ENCODE measurements at places on chromosomes 5 and 9.

- DNase-seq, result no peak
Measured at GRCh38 chr9:14542071-14542470, 151.2 kb downstream of the ZDHHC21 start.

- no peak for DNase-seq
Measured at GRCh38 chr9:115300874-115301273, 182.9 kb upstream of the TNC start.

DNA sequence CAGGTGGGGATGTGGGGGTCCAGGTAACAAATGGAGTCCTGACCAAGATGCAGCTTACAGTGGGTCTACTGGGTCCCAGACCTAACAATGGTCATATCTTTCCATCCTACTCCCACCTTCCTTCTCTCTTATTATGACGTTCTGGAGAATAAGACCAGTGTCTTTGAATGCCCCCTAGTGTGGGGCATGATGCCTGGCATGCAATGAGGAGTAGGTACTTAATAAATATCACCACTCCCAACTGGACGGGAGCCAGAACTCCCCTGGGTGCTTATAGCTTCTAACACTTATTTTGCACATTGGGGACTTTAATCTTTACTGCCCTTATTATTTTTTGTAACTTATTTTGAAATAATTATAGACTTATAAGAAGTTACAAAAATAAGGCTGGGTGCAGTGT lies 98.2 kb downstream of the NDFIP1 start:
- no peak for DNase-seq

GRCh38 chr5:60826653-60827052 lies 17.4 kb downstream of the ELOVL7 start:
- DNase-seq, result no peak

DNA sequence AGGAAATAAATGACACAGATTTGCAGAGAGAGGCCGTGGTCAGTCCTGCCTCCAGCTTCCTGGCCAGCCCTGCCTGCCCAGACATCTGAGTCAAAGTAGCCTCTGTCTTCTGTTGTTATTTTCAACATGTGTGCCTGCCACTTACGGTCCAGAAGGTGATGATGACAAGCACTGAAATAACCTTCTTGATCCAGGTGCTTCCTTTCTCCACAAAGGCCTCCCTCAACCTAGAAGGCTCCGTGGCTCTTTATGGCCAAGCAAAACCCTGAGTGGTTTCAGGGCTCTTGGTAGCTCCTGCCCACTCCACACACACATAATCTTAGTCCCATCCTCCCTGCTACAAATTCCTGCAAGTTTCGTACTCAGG lies 34.1 kb upstream of the SLC6A19 start:
- no peak for DNase-seq

- no peak for DNase-seq
Measured at GRCh38 chr5:3033033-3033755, 281.7 kb upstream of the IRX2 start.

GRCh38 chr9:4662989-4663792 lies 1.1 kb downstream of the PLPP6 start:
- DNase-seq, result no peak

DNA sequence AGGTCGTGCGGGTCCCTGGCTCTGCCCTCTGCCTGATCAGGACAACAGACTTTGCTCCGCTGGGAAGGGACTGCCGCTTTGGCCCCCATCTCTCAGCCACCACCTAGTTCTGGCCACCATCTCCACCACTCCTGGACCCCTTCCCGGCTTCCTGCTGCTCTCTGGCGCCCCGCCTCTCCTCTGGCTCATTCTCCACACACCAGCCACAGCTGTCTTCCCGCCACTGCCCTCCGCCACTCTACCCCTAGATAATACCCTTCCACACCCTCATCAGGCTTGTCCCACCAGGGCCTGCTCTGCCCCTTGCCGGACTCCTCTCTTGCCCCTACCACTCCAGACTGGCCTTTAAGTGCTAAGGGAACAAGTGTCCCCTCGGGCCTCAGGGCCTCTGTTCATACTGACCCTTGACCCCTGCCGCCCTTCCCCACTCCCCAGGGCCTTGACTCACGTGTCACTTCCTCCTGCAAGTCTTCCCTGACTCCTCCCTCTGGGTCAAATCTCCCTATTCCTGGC lies 3.0 kb upstream of the CDX1 start:
- no peak for DNase-seq

DNA sequence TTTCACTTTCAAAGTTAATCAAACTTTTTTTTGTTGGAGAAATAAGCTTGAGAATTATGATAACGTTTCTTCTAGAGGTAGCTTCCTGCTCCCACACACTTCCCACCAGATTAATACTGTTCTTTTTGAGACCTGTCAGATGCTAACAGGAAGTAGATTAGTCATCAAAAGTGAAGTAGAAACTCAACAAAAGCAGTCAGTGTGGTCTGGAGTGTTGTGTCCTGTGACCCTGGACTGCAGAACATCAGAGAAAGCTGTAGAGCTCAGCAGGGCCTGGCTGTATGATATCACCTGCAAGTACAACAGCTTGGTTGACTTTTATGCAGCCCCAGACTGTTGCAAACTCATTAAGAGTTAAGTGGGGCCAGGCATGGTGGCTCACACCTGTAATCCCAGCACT lies 495.7 kb upstream of the CYLC2 start:
- DNase-seq, result no peak

DNA sequence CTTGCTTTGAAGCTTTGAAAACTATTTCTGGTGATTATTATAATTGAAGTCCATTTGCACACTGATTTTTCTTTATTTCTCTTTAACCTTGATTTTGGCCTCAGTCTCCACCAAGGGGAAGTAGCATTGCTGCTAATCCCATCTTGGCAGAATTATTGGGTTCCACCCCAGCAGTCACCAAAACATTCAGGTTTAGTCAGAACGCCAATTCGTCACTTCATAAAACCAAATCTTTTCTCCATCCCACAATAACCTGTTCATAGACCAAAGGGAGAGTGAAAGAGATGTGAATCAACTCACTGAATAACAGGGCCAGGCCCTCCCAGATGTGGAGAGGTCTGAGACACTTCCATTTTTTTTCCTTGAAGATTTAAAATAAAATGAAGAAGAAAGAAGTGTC lies 95.1 kb upstream of the VCAN start:
- DNase-seq, result no peak

GRCh38 chr9:125487842-125488241 lies 219.2 kb downstream of the MAPKAP1 start:
- no peak for DNase-seq

DNA sequence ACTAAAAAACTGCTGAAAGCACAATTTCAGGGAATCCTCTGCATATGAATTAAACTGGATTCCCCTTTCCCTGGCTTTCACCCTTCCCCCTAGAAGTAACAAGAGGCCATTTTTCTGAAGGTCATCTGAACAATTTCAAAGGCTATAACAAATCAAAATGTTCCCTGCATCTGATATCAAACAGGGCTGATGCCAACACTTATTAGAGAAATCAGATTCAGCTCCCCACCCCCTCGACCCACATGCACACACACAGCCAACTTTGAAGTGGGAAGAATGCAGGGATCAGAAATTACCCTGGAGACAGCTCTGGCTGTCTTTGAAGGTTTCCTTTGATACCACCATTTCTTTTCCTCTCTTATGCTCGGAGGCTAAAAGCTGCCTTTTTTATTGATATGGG lies 149.0 kb upstream of the RAPGEF1 start:
- no peak for DNase-seq

DNA sequence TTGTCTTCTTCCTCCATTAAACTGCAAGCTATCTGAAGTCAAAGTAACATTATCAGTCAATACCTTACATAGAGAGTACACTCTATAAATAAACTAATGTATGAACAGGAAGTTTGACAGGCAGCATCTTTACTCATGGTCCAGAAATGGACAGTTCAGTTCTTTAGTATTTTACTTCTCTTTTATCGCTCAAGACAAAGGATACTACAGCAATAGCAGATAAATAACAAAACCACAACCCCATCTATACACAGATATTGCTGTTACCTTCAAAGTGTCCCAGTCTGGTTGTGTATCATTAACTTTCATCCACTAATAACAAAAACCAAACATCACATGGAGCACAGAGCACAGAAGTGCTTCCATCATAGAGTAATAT lies 46.4 kb downstream of the SEMA5A start:
- no peak for DNase-seq

- no peak for DNase-seq
Measured at GRCh38 chr9:72491242-72491641, 30.2 kb upstream of the TMC1 start.

- DNase-seq, result no peak
Measured at GRCh38 chr5:107223066-107223465, 447.7 kb downstream of the EFNA5 start.

DNA sequence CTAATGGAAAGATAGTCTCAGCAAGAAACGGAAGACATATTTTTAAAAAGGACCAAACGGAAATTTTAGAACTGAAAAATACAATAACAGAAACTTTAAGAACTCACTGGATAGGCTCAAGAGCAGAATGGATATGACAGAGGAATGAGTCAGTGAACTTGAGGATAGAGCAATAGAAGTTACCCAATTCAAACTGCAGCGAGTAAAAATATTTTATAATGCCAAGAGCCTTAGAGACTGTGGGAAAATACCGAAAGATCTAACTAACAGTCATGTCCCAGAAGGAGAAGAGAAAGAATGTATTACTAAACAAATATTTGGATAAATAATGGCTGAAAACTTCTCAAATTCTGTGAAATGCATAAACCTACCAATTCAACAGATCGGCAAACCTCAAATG lies 40.8 kb downstream of the ADAMTS2 start:
- DNase-seq, result no peak

- no peak for DNase-seq
Measured at GRCh38 chr9:129558551-129559505, 62.1 kb downstream of the C9orf50 start.

DNA sequence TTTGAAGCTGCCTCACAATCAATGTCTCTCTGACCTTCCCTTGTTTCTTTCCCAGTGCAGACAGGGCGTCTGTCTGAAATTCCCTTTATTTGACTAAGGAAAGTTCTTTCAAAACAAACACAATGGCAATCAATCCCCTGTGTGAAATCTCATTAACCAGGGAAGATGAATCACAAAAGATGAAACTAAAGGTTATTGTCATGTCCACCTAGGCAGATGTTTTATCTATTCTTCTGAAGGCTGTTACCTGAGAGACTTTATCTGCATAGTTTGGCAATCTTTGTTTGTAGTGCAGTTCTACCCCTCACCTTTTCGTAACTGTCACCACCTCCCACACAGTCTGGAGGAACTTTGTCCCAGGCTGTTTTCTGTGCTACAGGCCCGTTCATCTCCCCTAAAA lies 217.5 kb upstream of the RIOK2 start:
- DNase-seq, result no peak
